ENCODE measurements at places on chromosomes 5 and 9. TPM values are rescaled to one million over a fixed set of nuclear protein-coding genes. Genes with fewer than 3 reads are reported as not detected.

GRCh38 chr9:129708793-129709192, 43.3 kb downstream of the PRRX2 start:
- no peak for DNase-seq

- DNase-seq, result no peak
These were observed 18.5 kb downstream of the PDZD2 start for GRCh38 chr5:31657315-31657979.

DNA sequence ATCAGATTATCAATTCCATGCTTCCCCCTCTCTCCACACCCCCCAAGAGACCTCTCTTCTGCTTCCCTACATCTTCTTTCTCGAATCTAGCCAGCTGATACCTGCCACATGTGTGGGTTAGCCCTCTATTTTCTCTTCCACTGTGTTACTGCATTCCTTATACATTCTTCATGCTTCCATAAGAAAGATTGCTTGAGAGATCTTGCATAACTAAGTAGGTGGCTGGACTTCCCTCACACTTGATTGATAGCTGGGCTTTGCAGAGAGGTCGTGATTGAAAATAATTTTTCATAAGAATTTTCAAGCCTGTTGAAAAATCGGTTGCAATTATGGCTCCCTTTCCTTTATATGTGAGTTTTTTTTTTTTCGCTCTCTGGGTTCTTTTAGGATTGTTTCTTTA, 33.0 kb upstream of the PANK3 start:
- no peak for DNase-seq

GRCh38 chr9:120043448-120043847, 536.5 kb downstream of the CDK5RAP2 start:
- DNase-seq, result no peak

GRCh38 chr9:129557192-129558036, 63.5 kb downstream of the C9orf50 start:
- DNase-seq, result no peak

- DNase-seq, result no peak
These were observed 349.0 kb upstream of the FAM174A start for GRCh38 chr5:100186181-100186580.

- DNase-seq, result no peak
These were observed 11.7 kb upstream of the F2R start for GRCh38 chr5:76704131-76704663.

GRCh38 chr5:60541980-60542379, 158.0 kb downstream of the DEPDC1B start:
- DNase-seq, result no peak

DNA sequence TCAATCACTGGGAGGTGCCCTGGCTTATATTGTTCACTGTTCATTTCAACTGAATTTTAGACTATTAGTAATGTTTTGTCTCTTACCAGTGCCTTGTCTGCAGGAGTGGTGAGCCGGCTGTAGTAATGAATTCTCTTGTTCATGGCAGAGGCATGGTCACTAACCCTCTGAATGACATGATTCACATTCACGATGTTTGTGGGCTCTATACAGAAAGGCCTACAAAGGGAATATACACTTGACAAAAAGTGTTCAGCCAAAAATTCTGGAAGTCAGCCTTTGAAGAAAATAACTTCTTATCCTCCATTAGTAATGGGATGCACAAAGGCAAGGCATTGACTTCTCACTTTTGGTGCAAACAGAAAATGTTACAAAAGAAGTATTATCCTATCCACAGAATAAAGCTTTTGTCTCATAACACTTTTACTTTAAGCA, 39.6 kb downstream of the SLC38A9 start:
- no peak for DNase-seq

- no peak for DNase-seq
These were observed 276.1 kb downstream of the ARHGAP26 start for GRCh38 chr5:143046314-143046713.

GRCh38 chr5:131825404-131826013, 28.7 kb upstream of the FNIP1 start:
- no peak for DNase-seq

- no peak for DNase-seq
These were observed 57.9 kb downstream of the TGFBR1 start for GRCh38 chr9:99162759-99163364.

DNA sequence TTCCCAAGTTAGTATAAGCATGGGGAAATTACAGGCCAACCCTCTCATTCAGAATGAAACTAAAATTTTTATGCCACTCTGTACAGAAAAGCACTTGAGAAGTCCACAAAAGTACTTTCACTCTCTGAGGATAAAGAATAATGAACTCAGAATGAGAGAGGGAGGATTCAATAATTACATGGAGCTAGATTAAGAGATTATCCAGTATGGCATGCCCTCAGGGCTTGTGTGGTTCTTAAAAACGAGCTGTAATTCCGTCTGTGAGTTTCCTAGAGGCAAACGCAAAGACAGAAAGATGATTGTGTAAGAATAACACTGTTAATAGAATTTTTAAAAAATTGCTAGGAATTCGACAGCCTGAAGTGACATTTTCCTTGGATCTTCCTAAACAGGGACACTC, 126.8 kb upstream of the PTCH1 start:
- no peak for DNase-seq

DNA sequence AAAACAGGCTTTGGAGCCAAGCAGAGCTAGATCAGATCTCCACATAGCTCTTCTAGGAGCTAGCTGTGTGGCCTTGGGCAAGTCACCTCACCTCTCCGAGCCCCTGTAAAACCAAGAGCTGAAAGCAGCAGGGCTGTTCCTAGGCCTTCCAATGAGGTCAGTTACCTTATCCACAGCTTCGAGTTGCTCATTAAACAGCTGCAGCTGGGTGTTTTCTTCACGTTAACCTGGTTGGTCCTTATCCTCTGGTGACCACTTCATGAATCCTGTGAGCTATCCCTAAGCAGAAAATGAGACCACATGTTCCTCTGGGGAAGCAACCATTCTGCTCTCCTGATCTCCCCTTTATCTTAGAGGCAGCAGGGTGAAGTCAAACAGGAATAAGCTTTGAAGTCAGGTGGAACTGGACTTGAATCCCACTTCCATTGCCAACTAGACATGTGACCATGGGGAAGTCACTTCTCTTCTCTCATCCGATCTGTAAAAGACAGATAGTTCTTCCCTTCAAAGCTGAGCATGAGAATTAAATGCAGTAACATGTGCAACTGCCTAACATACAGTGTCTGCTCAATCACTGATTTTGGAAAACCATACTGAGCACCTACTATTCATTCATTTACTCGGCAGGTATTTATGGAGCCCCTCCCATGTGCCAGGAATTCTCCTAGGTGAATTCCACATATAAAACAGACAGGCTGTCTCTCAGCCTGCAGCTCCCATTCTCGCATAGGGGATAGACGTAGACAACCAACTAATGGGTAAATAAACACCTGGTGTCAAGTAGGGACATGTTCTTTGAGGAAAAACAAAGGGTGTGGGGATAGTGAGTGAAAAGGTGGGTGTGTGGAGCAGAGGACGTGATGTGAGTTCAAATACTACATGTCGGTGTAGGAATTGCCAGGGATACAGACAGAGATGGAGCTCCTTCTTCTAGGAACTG, 111.7 kb upstream of the BOD1 start:
- no peak for DNase-seq

Gene ZDHHC11
- 0.15 TPM for polyA plus RNA-seq

Gene ORM1
- polyA plus RNA-seq, result not detected

Gene RNF224
- not detected for polyA plus RNA-seq

Gene PCSK1
- polyA plus RNA-seq, result 0.11 TPM

Gene DNAJC21
- polyA plus RNA-seq, result 19.6 TPM

Gene IFNK
- not detected for polyA plus RNA-seq

Gene ERAP2
- 9.2 TPM for polyA plus RNA-seq

Gene LRRC26
- not detected for polyA plus RNA-seq

Gene ARL14EPL
- not detected for polyA plus RNA-seq

Gene MYMK
- polyA plus RNA-seq, result not detected

Gene SPATA31E1
- not detected for polyA plus RNA-seq

Gene RBM27
- 19.0 TPM for polyA plus RNA-seq

Gene ROPN1L
- 0.54 TPM for polyA plus RNA-seq

All from BJ (cell line).